Left cardiac atrium (tissue), 4 donors: ENCODE measurements at places on chromosomes 16 and 17.

GRCh38 chr17:39016193-39017153, 49.3 kb upstream of the FBXO47 start:
- no peak for DNase-seq

- DNase-seq = peak; percentile 58
Observed at GRCh38 chr17:61314368-61315078, 85.1 kb upstream of the TBX2 start.

- DNase-seq = no peak
Observed at GRCh38 chr16:85082173-85083050, 29.9 kb downstream of the CIBAR2 start.

DNA sequence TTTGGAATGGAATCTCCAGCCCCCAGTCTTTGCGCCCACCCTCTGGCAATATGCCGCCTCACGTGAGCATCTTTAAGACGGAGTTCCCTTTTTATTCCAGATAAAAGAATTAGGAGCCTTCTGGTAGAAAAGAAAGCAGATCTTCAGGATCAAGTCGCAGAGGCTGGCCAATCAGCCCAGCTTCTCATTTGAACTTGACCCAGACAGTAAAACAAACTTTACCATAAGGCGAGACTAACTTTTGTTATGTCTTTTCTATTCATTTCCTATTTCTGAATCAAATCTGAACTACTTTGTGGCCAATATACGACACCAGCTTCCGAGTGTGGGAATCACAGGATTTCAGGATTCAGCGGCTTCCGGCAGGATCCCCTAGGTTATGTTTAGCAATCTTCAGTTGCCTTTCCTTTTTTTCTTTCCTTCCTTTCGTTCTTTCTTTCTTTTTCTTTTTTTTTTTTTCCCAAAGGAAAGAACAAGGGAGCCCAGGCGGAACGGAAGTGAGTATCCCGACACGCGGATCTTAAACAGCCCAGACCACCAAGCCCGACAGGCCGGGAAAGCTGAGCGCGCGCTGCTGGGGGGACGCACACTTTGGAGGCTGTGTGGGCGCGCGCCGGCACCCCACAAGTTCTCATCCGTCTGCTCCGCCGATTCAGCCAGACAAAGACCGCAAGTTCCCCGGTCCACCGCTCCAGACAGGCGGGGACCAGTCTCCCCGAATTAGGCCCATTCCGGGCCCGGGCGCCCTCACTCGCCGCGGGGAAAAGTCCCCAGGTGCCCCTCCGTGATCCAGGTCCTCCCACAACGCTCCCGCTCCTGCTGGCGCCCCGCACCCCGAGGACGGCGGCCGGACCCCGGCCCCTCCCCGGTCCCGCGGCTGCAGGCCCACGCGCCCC, 633 bp downstream of the TBC1D16 start:
- DNase-seq = peak; percentile 54

GRCh38 chr16:13426269-13426668, 493.7 kb upstream of the ERCC4 start:
- no peak for DNase-seq

DNA sequence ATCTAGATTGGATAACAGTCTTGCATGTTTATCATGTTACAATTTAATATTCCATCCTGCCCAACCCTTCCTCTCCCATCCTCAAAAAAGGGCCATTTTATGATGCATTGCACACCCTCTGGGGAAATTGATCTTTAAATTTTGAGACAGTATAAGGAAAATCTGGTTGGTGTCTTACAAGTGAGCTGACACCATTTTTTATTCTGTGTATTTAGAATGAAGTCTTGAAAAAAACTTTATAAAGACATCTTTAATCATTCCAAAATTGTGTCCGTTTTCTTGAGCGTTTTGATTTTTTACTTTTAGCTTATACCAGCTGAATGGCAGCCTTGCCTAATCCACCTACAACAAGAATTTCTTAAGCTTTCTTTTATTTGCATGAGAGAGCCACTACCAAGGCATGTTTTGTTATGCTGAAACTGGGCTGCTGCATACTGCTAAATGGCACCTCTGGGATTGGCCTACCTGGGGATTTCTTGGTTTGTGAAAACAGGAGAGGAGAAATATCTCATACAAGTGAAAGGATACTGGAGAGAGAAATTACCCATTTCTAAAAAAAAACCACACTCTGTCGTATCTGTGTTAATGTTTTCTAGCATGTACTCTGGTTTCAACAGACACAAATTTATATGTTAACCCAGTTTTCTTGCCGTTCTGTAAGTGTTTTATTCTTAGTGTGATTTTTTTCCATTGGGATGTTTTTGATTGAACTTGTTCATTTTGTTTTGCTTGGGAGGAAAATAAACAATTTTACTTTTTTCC, 52.2 kb downstream of the TUBD1 start:
- DNase-seq = no peak

- no peak for DNase-seq
Observed at GRCh38 chr17:27804113-27804512, 3.8 kb upstream of the NOS2 start.
